ENCODE measurements at places on chromosomes 7 and 10.

DNA sequence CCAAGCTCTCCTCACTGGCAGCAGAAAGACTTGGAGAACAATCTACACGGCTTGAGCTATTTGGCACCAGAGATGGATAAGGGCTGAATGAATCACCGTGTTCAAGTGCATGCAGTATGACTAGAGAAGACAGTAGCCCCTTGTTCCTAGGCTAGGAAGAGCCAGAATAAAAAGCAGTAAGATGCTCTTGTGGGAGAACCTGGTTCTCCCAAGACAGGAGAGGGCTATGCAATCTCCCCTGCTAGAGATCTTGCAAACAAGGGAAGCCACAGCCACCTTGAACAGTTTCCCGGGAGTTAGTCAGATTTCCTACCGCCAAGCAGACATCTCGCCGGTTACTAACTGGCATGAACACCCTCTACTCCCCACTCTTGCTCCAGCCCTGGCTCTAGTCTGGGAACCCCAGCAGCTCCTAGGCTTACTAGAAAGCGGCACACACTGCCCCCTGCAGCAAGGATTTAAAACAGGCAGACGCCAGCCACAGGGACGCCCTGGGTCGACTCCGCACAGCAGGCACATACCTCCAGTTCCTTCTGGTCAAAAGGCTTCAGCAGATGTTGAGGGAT is 107.3 kb downstream of the SMURF1 start:
- DNase-seq = no peak

- DNase-seq = no peak
These were observed 191.2 kb upstream of the SH2B2 start for GRCh38 chr7:102095321-102096011.

GRCh38 chr7:107017965-107018719 is 26.4 kb upstream of the PRKAR2B start:
- DNase-seq = no peak

DNA sequence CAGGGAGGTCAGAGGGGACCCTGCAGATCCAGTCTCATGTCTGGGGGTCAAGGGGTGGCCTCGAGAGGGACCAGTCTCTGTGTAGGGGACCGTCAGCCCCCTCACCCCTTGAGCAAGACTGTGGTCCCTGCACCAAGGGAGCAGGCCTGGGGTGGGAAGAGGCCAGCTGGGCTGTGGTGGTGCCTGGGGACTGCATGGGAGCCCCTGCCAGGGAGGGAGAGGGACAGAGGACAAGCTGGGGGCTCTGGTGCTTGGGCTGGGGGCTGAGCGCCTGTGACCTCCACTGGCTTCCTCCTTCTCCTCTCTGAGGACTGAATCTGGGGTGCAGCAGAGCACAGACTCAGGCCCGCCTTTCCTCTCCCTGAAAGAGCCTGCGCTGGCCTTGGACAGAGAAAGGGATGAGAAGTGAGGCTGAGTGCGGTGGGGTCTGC is 771 bp upstream of the PILRB start:
- DNase-seq = no peak

DNA sequence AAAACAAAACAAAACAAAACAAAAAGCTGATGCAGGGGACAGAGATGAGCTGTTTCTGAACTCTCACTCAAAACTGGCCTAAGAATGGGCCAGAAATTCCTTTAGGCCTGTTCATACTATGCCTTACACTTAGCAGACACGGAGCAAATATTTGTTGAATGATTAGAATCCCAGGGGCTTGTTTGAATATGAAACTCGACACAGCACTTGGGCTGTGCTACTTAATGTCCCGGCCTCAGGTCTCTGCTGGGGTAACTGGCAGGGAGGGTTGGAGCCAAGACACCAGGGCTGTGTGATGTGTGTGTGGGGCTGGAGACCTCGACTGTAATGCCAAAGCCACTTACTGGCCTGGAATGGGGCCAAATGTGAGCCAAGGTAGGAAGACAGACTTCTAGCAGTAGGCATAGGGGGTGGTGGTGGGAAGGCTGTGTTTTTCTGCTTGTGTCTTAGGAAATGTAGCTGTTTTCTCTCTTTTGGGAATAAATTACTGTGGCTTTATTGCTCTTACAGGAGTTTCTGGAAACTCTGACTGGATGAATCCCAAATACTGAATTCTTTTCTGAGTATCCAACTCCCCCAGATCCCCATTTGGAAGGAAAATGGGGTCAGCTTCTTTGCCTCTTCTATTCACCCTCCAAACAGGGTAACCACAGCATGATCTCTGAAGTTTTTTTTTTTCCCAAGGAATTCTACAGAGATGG is 66.7 kb downstream of the EMX2 start:
- DNase-seq = no peak

DNA sequence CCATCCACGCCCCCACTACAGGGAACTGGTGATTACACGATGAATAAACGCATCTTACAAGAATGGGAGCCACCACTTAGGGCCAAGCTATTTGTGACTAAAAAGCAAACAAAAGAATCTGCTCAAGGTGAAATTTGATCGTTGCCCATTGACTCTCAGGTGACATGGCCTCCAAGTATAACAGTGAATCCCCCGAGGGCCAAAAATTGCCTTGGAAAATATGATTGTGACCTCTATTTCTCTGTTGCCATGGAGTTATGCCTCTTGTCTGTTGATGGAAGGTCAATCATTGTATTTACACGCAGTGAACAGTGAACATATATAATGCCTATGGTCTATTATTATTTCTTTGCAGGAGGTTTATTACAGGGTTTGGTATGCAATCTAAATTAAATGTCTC is 282.3 kb downstream of the KLF6 start:
- DNase-seq = no peak

DNA sequence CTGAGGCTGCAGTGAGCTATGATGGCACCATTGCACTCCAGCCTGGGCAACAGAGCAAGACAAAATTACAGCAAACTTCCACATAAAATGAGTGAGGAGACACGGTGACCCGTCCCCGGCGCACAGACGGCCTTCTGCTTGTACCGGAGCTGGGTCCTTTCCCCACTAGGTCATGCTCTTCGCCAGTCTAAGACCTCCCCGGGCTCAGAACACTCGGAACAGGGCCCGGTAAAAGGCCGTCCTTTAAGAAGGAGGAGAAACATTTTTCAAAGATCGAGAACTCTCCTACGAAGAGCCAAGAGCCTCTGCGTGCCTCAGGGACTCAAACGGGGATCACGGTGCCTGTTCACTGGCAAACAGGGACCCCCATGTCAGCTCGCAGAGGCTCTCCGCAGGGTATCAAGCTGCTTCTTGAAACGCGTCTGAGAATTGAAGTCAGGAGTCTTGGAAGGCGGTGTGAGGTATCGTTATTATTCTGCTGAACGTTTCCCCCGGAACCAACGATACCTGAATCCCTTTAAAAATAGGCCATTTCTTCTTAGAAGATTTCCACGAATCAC is 9.0 kb downstream of the CARD11 start:
- DNase-seq = no peak

GRCh38 chr7:84729284-84729683 is 457.6 kb downstream of the SEMA3D start:
- no peak for DNase-seq

DNA sequence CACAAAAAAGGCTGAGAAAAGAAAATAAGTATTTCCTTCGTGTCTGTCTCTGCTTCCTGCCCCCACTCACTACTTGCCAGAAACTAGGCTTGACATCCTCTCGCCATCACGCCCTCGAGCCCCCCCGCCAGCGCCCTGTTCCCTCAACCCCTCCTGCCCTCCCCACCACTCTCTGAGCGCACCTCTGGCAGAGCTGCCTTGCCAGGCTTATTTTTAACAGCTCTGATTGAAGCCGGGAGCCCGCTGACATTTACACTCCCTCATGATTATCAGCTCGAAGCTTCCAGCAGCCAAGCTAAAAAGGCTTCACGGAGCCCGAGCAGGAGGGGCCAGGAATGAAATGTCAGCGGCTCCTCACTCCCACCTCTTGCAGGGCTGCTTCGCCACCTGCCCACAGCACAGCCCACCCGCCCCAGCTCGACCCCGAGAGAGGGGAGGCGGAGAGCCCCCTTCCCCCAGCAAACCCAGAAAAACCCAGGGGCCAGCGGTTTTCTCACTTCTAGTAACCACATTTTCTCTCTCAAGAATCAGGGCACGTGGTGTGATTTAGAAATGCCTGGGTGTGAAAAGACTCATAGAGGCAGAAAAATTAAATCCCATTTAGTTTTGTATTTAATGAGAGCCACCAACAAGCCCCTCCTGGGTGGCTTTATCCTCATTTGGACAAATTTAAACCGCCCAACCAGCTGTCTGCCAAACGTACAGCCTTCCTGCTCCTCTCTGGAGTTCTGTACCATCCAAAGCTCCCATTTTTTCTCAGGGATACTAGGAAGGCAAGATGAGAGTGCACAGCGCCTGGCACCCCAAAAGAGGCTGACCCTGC is 89.3 kb downstream of the SLIT1 start:
- DNase-seq = no peak

DNA sequence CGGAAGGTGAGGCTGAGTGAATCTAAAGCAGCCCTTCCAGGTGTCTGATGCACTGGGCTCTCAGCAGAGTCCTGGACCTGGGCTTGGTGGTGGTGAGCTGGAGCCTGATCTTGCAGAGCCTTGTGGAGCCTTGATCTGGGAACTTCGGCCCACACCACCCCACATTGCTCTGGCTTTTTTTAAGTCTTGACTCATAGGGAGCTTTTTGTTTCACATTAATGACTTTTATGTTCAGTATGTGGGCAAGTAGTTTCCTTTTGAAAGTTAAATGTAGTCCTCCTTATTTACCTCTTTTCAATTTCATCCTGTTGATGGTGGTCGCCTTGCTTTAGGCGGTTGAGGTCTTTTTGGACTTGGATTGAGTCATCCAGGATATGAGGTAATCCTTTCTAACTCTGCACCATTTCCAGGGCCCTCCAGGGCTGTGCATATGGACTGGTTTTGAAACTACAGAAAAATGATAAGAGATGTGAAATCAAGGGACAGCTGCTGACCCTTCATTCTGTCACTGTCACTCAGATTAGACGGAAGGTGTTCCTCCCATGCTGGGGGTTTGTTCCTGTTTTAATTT is 2.9 kb upstream of the NRAP start:
- no peak for DNase-seq

DNA sequence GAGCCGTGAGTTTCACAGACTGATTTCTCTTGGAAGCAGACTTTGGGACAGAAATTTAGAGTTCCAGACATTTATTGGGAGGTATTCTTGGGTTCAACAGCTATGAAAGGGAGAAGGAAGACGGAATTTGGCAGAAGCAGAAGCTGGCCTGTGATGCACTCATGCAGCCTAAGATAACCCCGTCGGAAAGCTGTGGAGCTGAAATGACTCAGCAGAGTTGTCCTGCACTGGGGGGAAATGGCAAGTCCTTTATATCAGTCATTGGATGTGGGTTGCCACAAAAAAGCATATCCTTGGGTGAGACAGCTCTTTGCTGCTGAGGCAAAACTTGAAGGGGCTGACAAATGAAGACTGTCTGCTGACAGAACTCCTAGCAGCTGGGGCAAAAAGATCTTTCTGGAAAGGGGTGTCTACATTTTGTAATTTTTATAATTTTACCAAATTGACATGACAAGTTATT is 11.5 kb upstream of the MICU1 start:
- DNase-seq = no peak

GRCh38 chr7:55024776-55025175 is 6.0 kb downstream of the EGFR start:
- no peak for DNase-seq

GRCh38 chr10:121007264-121007663 is 156.1 kb downstream of the WDR11 start:
- no peak for DNase-seq

DNA sequence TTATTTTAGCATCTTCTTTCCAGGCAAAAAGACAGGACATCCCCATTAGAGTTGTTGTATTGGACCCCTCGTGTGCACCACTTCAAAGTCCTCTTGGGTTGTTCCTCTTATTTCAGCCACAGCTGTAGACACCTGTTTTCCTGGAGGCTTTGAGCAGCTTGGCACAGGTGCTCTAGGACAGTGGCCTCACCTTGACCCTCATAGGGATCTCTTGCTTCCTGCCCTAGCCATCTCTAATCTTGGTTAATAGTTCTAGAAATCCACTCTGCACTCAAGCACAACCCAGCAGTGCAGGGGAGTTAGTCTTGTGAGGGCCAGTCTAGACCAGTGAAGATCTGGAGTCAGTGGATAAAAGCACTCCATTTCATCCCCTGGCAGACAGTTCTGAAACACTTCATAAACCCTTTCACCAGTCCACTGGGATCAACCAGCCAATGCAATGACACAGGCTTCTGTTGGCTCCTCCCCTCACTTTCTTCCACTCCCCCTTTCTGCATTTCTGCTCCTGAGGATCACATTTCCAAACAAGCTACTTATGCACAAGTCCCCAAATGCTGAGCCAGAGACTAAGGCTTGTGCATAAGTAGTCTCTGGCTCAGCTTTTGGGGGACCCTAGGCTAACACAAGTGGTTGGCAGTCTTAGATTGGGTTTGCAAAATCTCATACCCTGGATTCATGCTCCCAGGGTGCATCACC is 131.5 kb upstream of the LAMB4 start:
- DNase-seq = no peak

DNA sequence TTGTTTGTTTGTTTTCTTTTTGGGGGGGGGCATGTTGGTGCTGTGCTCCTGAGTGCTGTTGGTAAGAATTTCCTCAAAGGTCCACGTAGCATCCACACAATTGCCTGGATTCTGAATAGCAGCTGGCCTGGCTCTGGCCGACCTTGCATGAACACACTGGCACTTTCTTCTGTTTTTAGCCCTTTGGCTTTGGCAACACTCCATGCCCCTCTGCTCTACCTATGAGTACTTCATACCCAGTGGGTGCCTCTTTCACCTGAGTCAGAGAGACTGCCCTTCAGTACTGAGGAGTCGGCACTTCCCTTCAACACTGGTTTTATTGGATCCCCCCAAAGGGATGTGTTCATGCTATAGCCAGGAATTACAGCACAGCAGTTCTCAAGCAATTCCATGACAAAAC is 7.2 kb upstream of the NPVF start:
- DNase-seq = no peak

- DNase-seq = no peak
These were observed 106.7 kb downstream of the WDFY4 start for GRCh38 chr10:48791267-48791928.

GRCh38 chr7:617614-618538 is 98.2 kb upstream of the PDGFA start:
- DNase-seq = no peak

DNA sequence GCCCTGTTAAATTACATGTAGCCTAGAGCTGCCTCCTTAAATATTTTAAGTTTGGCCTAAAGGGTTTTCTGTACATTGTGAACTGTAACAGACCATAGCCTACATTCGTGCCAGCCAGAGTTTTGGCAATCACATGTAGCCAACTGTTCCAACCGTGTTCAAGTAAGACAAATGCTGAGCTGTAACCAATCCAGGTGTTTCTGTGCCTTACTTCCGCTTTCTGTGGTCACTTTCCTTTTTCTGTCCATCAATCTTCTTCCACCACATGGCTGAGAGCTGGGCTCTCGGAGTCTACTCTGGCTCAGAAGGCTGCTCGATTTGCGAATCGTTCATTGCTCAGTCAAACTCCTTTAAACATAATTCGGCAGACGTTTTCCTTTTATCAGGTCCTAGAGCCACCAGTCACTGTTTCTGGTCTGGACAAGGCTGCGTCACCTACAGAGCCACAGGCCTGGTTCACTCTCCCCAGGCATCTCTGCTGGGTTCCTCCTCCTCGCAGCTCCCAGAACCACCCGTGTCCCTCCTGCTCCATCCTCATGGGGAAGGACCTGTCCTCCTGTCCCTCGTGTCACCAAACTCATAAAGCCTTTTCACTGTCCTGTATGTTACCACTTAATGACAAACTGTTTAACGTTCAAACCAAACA is 158.0 kb upstream of the RHEB start:
- DNase-seq = no peak

GRCh38 chr7:134495546-134495945 is 31.8 kb upstream of the AKR1B10 start:
- DNase-seq = no peak

Measured in activated CD4-positive, alpha-beta T cell treated with anti-CD3 and anti-CD28 coated beads, Interleukin-2, amount 50 U/mL, for 24 hours (primary cell).